Gastroesophageal sphincter (tissue), 4 donors: ENCODE measurements at places on chromosomes 5 and 9.

DNA sequence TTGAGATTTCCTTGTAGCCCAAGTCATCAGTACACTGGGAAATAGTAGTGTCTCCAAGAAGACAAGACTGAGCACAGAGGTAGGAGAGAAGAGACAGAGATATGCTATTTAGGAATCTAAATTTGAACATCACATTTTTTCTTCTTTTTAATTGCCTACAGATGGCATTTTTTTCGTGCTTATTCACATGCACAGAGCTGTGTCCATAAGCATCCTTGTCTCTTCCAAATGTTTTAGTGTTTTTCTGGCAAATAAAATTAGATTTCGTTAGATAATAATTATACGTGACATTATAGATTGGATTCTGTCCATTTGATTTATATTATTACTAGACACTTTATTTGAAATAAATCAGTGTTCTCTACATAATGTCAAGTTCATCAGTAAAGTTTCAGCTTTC lies 80.9 kb downstream of the PRR16 start:
- no peaks in the 10 kb centered on the region for H3K36me3 ChIP-seq
- H3K4me3 ChIP-seq, result no peak overlapping the region
- ATAC-seq, result no peak

DNA sequence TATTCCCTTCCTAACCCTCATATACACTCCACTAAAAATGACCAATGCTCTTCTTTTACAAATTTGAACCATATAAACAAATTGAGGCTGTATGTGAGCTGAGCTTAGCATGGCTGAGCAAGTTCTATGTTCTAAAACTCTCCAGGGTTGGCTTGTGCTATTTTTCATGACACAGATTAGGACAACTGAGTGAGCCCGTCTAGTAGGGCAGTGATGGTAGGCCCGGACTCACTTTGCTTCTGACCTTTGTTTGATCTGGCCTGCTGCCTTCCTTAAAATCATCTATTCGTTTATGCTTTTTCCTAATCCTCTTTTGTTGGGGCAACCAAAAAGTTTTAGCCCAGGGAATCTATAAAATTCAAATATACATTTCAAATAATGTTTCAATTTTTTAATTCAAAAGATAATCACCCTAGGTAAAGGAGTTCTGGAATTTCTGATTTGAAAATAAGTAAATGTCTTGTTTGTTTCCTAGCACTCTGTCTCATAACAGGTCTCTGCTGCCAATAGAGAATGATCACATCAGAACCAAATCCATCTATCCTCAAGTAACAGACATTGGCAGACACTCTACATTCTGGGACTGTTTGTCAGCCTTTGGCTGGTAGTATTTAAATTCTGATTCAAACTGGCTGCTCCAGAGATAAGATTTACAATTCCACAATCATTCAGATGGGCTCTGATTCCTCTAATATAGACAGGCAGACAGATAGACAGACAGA lies 217.0 kb upstream of the TARS1 start:
- H3K4me3 ChIP-seq, result no peak overlapping the region
- H3K4me1 ChIP-seq, result peaks cover 7% of the 10 kb centered on the region
- no peaks in the 10 kb centered on the region for H3K27me3 ChIP-seq
- H3K27ac ChIP-seq, result no peak overlapping the region

DNA sequence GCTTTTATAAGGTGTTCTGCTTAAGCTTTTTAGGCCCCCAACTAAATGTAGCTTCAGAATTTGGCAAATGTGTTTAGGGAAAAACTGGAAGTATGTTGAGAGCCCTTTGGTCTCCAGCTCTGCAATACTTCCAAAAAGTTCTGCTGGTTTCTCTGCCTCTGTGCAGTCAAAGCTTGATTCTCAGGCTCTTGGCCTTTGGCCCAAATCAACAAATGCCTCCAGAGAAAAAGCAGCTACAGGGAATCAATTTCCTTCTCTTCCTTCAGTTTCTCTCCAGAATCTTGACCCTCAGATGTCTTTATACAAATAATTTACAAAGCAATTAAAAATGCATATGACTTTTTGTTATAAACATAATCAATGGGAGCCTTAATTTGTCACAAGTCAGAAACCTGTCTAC lies 235.7 kb downstream of the COMMD10 start:
- ATAC-seq, result no peak
- no peak overlapping the region for H3K4me3 ChIP-seq
- H3K36me3 ChIP-seq, result no peaks in the 10 kb centered on the region
- H3K27ac ChIP-seq, result no peak overlapping the region
- no peaks in the 10 kb centered on the region for H3K27me3 ChIP-seq
- no peaks in the 10 kb centered on the region for H3K4me1 ChIP-seq

DNA sequence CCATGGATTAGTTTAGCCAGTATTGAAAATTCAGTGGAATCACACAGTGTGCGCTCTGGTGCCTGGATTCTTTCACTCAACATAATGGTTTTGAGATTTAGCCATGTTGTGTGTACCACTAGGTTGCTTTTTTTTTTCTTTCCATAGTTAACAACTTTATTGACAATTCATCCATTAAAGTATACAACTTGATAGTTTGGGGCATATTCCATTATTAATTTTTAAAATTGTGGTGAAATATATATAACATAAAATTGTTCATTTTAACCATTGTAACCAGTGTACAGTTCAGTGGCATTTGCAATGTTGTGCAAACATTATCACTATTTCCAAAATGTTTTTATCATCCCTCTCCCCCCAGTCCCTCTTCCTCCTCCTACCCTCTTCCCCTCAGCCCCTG lies 35.2 kb downstream of the ANKRD33B start:
- ATAC-seq, result no peak
- no peaks in the 10 kb centered on the region for H3K27me3 ChIP-seq
- no peak overlapping the region for H3K27ac ChIP-seq

DNA sequence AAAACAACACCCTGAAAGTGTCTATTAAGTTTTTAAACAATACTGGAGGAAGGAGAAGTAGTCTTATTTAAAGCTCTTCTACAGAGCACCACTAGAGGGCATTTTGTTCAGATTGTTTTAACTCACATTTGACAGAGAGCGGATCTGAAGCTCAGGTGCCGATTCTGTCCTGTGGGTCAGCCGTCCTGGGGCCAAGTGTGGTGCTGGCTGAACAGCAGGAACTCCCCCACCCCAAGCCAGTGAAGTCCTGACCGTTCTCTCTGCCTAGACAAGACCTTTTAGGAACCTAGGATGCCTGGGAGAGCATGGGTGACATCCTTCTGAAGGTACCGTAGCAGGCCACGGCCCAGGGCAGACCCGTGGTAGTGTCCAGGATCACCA lies 3.9 kb downstream of the EXOC3 start:
- no peaks in the 10 kb centered on the region for H3K27me3 ChIP-seq
- ATAC-seq, result no peak
- H3K4me3 ChIP-seq, result no peak overlapping the region
- peaks cover 42% of the 10 kb centered on the region for H3K4me1 ChIP-seq
- H3K27ac ChIP-seq, result no peak overlapping the region

DNA sequence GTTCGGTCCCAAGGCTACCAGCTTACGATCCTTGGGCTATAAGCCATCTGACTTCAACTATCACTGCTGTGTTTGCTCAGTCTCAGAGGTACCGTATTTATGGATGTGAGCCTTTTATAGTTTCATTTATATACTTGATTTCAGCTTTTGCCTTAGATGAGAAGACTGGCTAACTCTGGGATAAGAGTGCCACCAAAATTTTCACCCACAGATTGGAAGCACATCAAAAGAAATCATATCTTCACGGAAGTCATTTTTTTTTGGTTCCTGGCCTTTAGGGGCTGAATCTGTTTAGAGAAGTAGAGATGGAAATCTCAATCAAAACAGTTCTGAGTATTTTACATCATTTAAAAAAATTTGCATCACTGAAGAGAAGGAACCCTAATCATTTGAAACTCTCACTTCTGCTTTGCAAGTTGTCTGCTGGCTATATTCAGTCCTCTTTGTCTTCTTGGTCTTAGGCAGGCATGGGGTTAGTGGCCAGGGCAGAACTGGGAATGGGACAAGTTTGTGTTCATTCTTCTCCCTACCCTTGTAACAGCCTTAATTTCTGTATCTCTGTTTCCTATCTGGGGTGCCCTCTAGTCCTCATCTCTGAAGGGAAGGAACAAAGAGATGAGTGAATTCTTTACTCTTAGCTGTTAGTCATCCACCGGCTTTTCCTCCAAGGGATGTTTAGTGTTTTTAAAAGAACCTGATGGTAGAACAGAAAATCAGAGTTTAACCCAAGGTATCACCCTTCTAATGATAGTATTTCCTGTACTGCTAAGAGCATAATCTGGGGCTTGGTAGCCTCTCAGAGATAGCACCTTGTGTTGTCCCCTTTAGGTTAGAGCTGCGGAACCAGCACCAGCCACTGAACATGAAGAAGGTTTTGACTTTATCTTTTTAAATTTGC lies 14.1 kb upstream of the TNFAIP8 start:
- H3K36me3 ChIP-seq, result no peaks in the 10 kb centered on the region
- no peak overlapping the region for H3K27ac ChIP-seq
- no peak for ATAC-seq
- no peak overlapping the region for H3K4me3 ChIP-seq

- H3K27ac ChIP-seq, result no peak overlapping the region
- H3K4me1 ChIP-seq, result no peaks in the 10 kb centered on the region
- no peaks in the 10 kb centered on the region for H3K27me3 ChIP-seq
- ATAC-seq, result no peak
- no peak overlapping the region for H3K4me3 ChIP-seq
- H3K36me3 ChIP-seq, result no peaks in the 10 kb centered on the region
Measured at GRCh38 chr5:102937894-102938293, 182.0 kb downstream of the GIN1 start.

DNA sequence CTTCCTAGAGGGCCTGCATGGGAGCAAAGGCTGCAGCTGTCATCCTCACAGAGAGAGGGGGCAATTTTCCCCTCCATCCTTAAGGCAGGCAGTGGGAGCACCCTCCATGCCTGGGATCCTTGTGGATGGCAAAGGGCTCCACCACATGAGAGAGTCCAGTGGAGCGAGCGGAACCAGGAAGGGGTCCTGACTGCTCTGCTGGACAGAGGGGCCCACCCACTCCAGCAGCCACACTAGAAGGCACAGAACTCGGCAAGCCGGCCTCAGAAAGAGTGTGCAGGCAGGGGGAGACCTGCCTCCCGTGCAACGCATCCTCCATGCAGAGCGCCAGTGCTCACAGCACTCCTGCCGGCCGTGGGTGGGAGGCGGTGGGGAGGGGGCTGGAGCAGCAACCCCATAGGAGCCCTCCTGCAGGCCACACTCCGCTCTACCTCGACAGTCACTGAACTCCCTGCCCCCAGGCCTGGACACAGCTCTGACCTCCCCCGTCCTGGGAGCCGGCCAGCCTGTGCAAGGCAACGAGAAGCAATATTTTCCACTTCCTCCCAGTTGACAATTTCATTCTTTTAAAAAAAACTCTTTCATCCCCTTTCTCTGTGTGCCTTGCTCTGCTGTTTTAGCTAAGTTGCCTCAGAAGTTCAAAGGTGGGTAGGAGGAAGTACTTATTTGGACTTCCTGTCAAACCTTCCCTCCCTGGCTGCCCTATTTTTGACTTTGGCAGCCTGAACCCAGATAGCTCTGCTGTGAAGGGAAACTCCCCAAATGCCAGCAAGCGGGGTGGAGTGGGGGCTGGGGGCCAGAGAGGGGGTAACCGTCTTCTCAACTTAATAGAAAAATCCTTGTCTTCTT lies 5.3 kb upstream of the LCP2 start:
- peak overlapping the region; percentile 27 for H3K27ac ChIP-seq
- no peak overlapping the region for H3K4me3 ChIP-seq
- H3K27me3 ChIP-seq, result no peaks in the 10 kb centered on the region
- no peaks in the 10 kb centered on the region for H3K36me3 ChIP-seq
- peak; percentile 1 for ATAC-seq

DNA sequence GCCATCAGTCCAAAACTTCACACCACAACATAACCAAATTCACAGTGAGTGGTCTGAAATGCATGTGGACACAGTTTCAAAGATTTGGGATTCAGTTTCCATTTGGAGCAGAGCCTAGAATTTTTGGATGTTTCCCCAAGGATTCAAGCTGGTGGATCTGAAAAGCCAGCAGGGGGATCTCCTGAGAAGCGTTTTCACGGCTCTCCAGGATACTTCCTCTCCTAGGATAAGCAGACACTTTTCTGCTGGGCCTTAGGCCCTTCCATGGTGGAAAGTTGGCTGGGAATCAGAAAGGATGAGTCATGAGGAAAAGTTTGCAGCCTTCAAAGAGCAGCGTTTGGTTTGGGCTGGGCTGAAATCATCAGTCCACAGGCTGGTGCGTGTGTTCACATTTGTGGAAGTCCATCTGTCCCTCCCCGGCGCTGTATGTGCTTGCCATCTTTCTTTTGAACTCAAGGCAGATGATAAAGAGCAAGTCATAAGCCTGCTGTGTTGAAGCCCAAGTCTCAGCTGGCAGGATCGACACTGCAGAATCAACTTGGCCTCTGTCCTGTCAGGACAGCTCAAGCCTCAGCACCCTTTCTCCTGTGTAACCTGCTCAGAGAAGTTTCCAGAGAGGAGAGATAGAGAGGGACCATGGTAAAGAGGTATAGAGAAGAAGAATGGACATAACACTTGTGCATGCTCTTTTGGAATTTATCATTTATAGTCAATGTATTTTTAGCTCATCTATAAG lies 152.6 kb upstream of the MSX2 start:
- peak overlapping the region; percentile 42 for H3K27ac ChIP-seq
- H3K27me3 ChIP-seq, result no peaks in the 10 kb centered on the region
- H3K36me3 ChIP-seq, result no peaks in the 10 kb centered on the region
- peak; percentile 94 for ATAC-seq
- H3K4me3 ChIP-seq, result no peak overlapping the region
- H3K4me1 ChIP-seq, result peaks cover 12% of the 10 kb centered on the region

DNA sequence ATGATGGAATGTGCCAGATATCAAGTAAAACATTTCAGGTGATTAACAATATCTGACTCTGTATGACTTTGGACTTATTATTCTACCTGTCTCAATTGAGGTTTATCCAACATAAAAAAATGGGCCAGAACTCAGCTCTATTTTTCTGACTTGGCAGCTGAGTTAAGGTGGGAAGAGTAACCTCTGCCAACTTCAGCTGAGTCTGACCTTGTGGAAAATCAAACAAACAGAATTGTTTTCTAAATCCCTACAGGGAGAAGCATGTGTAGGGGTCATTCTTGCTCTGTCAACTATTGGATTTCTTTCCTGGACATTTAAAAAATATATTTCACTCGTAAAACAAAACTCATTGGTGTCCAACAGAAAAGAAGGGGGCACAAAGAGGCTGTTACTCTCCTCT lies 139.4 kb upstream of the TLR4 start:
- no peaks in the 10 kb centered on the region for H3K27me3 ChIP-seq
- H3K27ac ChIP-seq, result no peak overlapping the region
- no peaks in the 10 kb centered on the region for H3K36me3 ChIP-seq
- H3K4me1 ChIP-seq, result no peaks in the 10 kb centered on the region
- no peak overlapping the region for H3K4me3 ChIP-seq

GRCh38 chr9:88224938-88225337 lies 86.7 kb upstream of the SPATA31C2 start:
- ATAC-seq, result no peak
- peaks cover 14% of the 10 kb centered on the region for H3K27me3 ChIP-seq
- no peak overlapping the region for H3K27ac ChIP-seq
- H3K4me3 ChIP-seq, result no peak overlapping the region
- no peaks in the 10 kb centered on the region for H3K36me3 ChIP-seq

DNA sequence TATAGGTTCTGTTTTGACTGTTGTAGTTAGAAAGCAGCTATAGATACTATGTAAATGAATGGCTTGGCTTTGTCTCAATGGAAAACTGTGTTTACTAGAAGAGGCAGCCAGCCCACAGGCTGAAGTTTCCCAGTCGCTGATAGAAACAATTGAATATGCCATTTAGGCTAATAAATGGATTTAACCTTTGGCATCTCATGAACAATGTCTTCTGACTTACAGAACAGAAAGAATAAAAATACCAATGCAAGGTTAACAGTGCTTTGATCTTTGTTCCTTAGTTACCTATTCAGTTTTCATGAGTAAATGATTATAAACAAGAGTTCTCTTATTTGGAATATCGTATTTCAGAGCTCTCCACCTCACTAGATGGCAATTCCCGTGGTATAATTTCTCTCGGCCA lies 120.6 kb downstream of the PAM start:
- no peaks in the 10 kb centered on the region for H3K27me3 ChIP-seq
- no peak for ATAC-seq
- no peaks in the 10 kb centered on the region for H3K36me3 ChIP-seq
- H3K4me3 ChIP-seq, result no peak overlapping the region
- no peak overlapping the region for H3K27ac ChIP-seq
